HEK293T (cell line): ENCODE measurements at places on chromosomes 16 and 17.
A peak's percentile ranks its signal among the peaks of the same experiment; 100 is the strongest.

DNA sequence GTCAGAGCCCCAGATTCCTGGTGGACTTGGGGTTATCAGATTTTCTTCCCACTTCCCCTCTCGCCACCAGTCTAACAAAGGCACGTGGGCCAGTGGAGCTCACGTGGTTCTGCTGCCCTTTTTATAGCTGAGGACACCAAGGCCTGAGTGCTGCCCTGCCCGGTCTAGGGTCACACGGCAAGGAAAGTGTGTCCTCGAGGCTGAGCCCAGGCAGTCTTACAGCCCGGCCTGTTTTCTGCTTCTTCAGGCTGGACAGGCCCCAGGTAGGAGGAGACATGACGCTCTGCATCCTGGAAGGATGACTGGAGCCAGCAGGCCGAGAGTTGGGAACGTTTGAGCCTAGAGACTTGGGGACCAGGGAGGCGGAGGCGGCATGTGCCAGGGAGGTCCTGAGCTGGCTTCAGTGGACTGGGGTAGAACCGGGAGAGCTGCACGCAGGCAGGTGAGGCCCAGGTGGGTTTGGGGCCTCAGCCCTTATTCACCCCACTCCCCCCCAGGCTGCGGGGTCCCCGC lies 3.5 kb downstream of the CTRB1 start:
- DNase-seq = no peak

GRCh38 chr16:66695471-66695934 lies 1.0 kb downstream of the CMTM4 start:
- no peak for DNase-seq

DNA sequence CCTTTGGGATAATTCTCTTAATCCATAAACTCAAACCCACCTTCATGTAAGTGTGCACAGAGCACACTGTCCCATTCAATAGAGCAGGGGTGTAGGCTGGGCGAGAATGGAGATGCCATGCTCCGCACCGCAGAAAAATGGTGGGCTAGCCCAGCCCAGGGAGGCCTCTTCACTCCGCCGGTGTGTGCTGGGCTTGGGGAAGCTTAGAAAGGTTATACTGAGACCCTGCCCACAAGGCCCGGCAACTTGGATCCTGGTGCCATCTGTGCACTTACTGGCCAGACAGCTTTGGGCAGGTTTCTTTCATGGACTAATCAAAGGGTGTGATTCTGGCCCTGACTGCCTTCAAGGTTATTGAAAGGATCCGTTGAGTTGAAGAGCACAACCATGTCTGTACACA lies 3.7 kb upstream of the STAT5A start:
- DNase-seq = no peak

GRCh38 chr16:77212741-77213541 lies 13.7 kb downstream of the SYCE1L start:
- peak; percentile 69 for DNase-seq

DNA sequence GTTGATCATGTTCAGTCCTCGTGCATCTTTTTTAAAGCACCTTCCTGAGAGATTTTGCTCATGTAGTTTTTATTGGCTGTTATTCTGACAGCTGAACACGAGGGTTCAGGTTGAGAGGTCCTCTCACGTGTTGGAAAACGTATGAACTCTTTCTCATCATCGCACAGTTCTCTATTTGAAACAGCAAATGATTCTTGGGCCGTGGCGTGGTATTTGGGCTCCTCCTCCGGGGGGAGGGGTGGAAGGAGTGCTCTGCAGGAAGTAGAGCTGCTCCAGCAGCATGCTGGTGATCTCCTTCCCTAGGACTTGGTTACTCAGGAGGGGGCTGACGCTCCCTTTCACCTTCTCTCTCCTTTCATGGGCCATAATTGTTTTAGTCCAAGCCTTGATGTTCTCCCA lies 70.4 kb downstream of the KSR1 start:
- DNase-seq = no peak

GRCh38 chr17:75032720-75033280 lies 14.0 kb downstream of the ATP5PD start:
- no peak for DNase-seq
